Ovary (tissue), 10 donors: ENCODE measurements at places on chromosomes 1 and 21. TPM values are rescaled to one million over a fixed set of nuclear protein-coding genes. Genes with fewer than 3 reads are reported as not detected.

GRCh38 chr1:36187800-36188593 lies 32.0 kb downstream of the MAP7D1 start:
- DNase-seq = peak; percentile 78

PIGM gene
- 3.8 TPM for total RNA-seq

RIMS3 gene
- total RNA-seq = 7.8 TPM

GRCh38 chr1:66316464-66317247 lies 217.3 kb upstream of the SGIP1 start:
- DNase-seq = peak; percentile 45

DNA sequence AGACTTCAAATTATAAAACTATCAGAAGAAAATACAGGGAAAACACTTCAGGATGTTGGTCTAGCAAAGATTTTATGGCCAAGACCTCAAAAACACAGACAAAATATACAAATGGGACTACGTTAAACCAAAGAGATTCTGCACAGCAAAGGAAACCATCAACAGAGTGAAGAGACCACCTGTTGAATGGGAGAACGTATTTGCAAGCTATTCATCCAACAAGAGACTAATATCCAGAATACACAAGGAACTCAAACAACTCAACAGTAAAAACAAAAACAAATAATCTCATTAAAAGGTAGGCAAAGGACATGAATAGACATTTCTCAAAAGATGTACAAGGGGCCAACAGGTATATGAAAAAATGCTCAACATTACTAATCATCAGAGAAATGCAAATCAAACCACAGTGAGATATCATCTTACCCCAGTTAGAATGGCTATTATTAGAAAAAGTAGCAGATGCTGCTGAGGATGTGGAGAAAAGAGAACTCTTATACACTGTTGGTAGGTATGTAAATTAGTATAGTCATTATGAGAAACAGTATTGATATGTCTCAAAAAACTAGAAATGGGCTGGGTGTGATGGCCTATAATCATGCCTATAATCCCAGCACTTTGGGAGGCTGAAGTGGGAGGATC lies 112.6 kb downstream of the LRIG2 start:
- no peak for DNase-seq

DNA sequence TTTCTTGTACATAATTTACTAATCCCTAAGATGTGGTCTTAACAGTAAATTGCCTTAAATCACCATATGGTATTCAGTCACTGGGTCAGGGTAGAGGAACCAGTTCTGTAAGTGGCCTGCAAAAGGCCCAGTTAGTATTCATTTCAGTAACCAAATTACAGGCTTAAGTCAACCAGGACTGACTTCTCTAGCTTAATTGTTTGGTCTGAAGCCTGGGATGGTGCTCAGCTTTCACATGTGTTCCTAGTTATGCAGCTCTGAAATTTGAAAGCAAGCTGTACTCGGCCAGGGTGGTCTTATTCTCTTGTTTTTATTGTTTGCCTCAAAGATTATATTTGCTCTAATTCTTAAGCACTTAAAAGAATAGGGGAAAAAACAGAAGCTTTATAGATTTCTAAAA lies 144.6 kb downstream of the MAGI3 start:
- DNase-seq = no peak

- DNase-seq = no peak
These were observed 17.2 kb downstream of the TADA1 start for GRCh38 chr1:166858726-166859419.

C1orf94 gene
- total RNA-seq = not detected

GRCh38 chr1:193634876-193635275 lies 448.5 kb upstream of the B3GALT2 start:
- DNase-seq = no peak

DNA sequence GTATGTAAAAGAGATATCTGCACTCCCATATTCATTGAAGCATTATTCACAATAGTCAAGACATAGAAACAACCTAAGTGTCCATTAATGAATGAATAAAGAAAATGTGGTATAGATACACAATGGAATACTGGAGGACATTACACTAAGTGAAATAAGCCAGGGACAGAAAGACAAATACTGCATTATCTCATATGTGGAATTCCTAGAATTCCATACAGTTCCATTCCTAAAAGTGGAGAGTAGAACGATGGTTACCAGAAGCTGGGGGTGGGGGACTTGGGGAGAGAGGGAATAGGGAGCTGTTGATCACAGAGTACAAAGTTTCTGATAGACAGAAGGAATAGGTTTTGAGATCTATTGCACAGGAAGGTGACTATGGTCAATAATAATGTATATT lies 7.4 kb downstream of the TMED5 start:
- DNase-seq = no peak

DNA sequence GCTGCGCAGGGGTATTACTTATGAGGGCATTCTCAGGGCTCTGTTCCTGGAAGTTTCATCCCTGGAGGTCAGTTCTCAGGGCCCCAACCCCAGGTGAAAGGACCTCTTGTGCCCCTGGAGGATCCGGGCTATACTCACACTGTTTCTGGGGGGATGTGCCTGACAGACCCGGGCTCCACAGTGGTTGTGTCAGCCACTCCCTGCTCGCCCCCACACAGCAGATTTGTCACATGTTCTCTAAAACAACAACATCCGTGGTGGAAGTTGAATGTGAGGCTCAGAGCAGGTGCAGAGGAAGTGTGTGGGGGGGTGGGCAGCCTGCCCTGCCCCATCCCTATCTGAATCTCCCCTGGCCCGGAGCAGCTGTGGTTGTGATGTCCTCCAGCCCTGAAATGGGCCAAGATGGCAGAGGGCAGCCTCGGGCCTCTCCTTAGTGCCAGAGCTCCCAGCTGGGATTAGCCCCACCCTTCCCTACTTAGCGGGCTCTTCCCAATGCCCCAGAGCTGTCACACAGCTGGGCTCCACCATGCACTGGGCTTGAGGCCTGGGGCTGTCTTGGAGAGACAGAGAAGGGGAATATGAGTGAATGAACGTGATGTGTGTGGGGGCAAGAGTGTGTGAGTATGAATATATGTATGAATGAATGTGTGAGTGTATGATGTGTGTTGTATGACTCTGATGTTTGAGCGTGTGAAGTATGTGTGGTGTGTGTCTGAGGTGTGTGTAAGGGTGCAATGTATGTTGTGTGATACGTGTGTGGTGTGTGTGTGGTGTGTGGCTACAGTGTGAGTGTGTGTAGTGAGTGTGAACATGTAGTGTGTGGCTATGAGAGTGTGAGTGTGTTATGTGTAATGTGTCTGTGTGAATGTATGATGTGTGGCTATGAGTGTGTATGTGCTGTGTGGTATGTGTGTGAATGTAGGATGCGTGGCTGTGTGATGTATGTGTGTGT lies 1.5 kb upstream of the FCMR start:
- no peak for DNase-seq

DNA sequence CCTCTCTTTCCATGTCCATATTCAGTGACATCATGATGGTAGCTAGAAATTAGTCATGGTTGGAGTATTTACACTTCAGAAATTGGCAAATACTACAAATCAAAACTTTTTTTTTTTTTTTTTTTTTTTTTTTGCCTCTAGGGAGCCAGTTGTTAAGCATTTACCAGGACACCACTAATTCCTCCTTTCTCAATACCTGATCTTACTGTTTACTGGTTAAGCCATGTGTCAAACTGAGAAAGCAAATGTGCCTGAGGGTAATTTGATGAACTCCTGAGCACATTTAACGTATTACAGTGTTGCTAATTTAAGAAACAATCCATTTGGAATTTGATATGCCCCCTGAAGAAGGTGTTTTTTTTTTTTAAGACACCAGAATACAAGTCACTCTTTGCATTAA lies 94.4 kb downstream of the DNM3 start:
- no peak for DNase-seq

- no peak for DNase-seq
These were observed 2.2 kb downstream of the S100A13 start for GRCh38 chr1:153624965-153625611.

DNA sequence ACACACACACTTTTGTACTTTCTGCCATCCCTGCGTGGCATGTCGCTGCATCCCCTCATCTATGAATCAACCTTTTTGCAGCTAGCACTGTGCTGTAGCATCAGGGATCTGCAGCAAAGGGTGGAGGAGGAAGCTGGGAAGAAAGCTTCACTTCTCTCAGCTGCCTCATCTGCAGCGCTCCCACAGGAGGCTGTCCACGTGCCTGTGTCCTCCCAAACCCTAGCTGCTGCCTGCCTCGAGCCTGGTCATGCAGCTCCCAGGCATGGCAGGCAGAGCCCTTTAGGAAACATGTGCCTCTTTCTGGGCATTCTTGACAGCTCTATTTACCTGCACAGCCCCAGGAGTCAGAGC lies 262.1 kb upstream of the SGIP1 start:
- peak; percentile 51 for DNase-seq

- DNase-seq = no peak
These were observed 389.7 kb downstream of the PTPRU start for GRCh38 chr1:29626066-29626465.

GRCh38 chr1:9858293-9859035 lies 34.7 kb upstream of the CLSTN1 start:
- no peak for DNase-seq

HSD3B1 gene
- not detected for total RNA-seq

GRCh38 chr1:229625071-229625914 lies 629 bp downstream of the TAF5L start:
- no peak for DNase-seq

GRCh38 chr1:99469550-99469971 lies 176.4 kb upstream of the PALMD start:
- no peak for DNase-seq

DNA sequence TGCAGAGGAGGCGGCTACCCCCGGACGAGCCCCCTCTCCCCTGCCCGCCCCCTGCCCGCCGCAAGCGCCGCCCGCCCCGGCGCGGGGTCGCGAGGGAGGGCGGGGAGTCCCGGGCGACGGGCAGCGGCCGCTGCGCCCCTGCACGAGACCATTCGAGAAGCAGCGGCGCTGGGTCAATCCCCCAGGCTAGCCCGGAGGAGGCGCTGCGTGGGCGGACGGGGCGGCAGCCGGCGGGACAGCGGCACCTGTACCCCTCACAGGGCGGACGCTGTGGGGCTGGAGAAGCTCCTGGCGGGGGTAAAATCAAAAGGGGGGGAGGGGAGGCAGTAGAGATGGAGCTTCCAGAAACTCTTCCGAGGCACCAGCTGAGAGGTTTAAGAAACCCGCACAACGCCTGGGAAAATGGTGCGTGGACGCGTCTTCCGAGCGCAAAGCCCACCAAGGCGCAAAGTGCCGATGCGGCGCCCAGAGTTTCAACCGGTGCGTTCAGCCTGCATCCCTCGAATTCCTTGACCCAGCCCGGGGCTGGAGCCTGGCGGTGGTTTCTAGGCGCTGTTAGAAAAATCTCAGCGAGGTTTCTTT lies at the start of gene PLPPR5:
TSS of gene PLPPR5 (minus strand) at position 1 of the 582 bp plus-strand sequence. CDS start 190 bp downstream, outside the sequence.
- DNase-seq = no peak

DNA sequence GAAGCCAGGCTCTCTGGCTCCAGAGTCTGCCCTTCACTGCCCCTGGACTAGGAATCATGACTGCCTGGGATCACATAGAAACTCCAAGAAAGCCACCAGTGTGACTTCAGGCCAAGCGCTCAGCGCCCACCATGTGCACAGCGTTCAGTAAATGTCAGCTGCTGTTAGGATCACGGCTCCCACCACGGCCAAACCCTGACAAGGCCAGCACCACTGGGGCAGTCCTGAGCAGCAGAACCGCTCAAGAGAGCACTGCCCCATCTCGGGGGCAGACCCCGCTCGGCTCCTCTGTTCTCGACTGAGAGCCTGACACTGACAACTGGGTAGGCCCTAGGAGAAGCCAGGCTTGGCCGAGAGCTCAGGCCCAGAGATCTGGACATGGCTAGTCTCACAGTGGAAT lies 10.0 kb downstream of the CAPZB start:
- DNase-seq = no peak

GRCh38 chr1:8903908-8904650 lies 25.6 kb upstream of the ENO1 start:
- peak; percentile 66 for DNase-seq

GRCh38 chr1:17557986-17558385 lies 18.5 kb downstream of the ARHGEF10L start:
- DNase-seq = no peak

DPM3 gene
- 86.5 TPM for total RNA-seq

- no peak for DNase-seq
These were observed 29.1 kb downstream of the SLC2A1 start for GRCh38 chr1:42929434-42930177.

DNA sequence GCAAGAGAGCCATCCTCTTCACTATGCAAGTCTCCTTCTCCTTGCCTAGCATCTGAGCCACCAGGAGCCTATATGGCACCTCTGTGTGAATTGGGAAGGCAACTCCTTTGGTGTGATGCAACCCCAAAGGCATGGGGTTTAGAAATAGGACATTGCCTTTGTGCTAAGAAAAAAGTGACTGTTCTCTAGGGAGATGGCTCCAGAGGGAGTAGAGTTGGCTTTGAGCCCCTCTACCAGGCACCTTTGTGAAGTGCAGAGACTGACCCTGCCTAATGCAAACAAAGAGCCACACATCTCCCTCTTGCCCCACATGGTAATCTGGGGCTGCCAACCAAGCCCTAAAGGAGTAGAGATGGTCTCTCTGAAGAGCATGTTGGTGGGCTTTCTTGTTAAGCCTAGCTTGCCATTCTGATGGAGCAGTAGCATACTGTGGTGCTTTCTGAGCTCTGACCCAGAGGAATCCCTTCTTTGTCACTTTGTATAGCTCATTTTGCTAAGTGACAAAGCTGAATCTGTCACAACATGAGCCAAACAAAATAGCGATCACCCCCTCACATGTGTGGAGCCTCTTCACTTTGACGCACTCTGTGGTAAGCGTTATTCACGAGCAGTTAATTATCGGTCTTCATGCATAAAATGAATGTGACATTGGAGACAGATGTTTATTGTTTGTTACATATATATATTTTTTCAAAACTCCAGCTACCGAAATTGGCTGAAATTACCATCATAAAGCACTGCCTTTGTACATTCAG lies 74.4 kb downstream of the RWDD3 start:
- DNase-seq = no peak

DNA sequence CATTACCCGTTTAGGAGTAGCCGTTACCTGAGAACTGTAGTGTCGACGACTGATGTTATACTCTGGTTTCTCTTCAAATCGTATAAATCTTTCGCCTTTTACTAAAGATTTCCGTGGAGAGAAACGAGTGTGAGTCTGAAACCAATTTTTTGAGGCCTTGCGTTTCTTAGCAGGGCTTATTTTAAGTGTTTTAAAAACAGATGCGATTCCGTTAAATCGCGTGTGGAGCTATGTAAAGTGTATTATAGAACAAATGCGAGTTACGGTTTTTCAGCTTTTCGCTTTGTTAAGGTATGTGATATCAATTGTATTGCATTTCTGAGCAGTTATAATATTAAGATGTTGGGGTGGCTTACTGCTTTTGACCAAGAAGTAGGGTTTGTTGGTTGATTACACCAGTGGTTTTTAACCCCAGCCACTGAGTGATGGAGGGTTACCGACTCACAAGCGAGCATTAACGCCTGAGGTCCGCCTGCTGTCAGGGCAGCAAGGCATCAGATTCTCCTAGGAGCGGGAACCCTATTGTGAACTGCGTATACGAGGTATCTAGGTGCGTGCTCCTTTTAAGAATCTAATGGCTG lies 18.0 kb downstream of the KIAA2013 start:
- DNase-seq = no peak

FCRL4 gene
- total RNA-seq = not detected
